Lung (tissue), 17 donors: ENCODE measurements at places on chromosomes 5 and 9.

- DNase-seq, result no peak
Measured at GRCh38 chr5:104564530-104564929, 1001.9 kb upstream of the NUDT12 start.

DNA sequence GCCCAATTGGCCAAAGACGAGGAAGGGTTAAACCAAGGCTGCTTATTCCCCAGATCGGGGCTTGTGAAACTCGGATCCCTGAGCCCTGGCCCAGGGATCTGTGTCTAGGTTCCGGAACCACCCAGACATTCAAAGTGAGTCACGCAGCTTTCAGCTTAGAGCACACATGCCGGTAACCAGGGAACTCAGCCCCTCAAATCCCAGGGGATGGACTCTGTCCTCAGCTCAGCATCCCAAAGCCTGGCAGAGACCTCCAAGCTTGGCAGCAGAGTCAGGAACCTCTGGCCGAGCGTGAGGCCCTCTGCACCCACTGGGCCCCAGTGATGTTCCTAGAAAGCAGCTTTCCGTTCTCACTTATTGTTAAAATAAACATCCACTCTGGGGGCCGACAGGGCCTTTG lies 5.1 kb downstream of the PNPLA7 start:
- DNase-seq, result no peak

DNA sequence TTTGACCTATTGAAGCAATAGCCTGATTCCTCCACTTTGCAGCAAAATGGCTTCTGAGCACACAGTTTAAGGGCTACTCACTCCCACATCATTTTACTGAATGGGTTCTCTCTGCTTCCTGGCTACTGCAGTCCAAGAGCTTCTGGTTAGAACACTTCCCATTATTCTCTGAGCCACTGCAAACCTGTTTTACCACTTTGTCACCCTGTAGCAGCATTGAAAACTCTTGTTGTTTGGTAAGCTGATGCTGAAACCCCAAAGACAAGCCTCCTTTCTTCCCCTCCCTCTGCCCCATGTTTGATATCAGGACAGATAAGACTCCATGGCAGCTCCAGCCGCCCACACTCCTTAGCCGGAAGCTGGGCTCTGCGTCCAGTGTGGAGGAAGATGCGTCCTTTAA lies 84.4 kb upstream of the RARS1 start:
- peak; percentile 53 for DNase-seq

GRCh38 chr5:170449232-170449631 lies 54.6 kb upstream of the KCNIP1 start:
- no peak for DNase-seq

GRCh38 chr5:109805883-109806282 lies 116.2 kb downstream of the MAN2A1 start:
- no peak for DNase-seq

GRCh38 chr5:113871972-113872371 lies 358.5 kb downstream of the YTHDC2 start:
- peak; percentile 12 for DNase-seq

- DNase-seq, result no peak
Measured at GRCh38 chr5:156423597-156423996, 96.6 kb downstream of the SGCD start.

DNA sequence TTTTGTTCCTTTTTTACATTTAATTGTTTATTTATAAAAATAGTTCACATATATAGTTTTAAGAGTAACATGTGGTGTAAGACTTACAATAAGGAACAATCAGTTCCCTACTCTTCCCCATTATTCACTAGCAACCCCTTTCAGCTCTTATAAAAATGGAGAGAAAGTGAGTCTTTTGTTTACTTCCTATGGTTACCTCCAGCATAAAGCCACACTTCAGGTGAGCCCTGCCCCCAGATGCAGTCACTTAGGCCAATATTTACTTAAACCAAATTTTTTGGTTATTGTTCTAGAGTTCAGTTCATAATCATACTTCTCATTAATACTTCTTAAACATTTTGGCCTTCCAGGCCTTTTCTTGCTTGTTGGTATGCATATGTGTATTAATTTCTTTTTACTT lies 33.7 kb downstream of the UBE2R2 start:
- DNase-seq, result no peak

GRCh38 chr9:128689293-128689774 lies 312 bp downstream of the SET start:
- DNase-seq, result no peak

DNA sequence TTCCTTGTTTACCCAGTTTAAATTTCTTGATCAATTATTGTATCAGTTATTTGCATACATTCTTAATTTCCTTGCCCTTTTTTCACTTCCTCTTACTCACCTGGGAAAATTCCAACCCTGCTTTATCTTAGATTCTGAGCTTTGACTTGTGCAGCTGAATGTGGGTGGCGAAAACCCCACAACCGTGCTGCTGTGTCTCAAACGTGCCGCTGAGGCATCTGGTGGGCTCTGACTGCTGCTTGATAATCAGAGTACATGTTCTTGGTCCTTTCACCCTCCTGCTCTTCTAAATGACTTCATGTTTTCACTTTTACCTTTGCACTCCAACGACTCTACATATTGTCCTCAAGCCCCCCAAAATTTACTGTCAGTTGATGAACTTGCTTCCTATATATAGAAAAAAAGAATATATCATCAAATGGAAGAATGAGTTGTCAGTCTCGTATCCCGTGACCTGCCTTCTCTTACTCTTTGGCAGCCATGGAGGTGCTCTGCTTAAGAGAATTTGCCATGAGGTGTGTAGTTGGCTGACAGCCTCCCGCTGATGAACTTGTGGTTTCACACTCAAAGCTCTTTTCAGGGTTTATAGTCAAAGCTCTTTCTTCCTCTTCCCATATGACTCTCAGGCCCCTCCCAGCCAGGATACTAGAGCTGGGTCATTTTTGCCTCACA lies 14.0 kb upstream of the JAK2 start:
- DNase-seq, result no peak
